ENCODE measurements at places on chromosomes 1 and 21.

DNA sequence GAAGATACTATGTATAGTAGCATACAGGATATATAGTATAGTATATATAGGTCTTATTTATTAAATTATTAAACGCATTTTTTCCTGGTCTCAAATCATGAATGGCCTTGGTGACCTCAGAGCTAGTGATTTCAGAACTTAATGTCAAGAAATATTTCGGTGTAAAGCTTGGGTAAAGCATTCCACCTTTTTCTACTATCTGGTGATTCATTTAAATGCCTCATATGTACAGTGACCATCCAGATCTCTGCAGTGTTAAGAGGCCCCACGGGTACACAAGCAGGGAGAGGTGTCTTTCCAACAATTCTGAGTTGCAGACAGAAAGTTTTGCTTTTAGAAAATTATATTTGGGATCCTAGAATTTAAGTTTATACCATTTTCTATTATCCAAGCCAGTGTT is 626.5 kb downstream of the PTPRC start:
- DNase-seq = no peak

- no peak for DNase-seq
These were observed 220.7 kb upstream of the HOOK1 start for GRCh38 chr1:59593798-59594790.

DNA sequence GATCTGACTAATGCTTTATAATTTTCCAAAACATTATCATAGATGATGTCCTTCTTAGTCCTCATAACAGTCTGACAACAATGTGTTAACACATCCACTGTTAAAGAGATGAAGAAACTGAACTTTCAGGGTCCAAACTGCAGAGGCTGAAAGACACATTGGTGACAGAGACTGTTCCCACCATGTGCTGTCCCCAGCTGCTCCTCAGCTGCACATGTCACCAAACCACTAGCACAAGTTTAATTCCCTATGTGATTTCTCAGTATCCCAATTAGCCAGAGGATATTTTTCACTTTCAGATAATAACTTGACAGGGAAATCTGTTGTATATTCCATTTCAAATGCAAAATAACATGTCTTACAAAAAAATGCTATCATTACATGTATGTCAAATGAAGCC is 24.6 kb downstream of the LAMC2 start:
- DNase-seq = no peak

- DNase-seq = no peak
These were observed 782 bp downstream of the PCAT6 start for GRCh38 chr1:202811296-202812175.

GRCh38 chr1:240074422-240074821 is 17.3 kb upstream of the FMN2 start:
- DNase-seq = no peak

DNA sequence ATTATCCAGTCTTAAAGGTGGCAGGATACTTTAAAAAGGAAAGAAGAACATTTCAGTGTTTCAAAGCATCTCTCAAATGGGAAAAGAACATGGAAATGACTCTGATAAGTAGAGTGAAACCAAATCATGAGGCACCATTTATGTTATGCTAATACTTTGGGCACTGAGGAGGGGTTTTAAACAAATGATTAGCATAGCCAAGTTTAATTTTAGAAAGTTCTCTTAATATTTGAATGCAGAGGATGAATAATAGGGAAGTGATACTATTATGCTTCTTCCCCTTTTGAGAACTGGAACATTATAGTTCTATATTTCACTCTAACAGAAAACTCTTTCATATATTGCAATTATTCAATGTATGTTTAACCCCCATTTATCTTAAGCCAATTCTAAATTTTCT is 1181.9 kb upstream of the PRMT6 start:
- no peak for DNase-seq

- no peak for DNase-seq
These were observed 2.4 kb downstream of the DTL start for GRCh38 chr1:212037900-212038299.

Measured in C1 segment of cervical spinal cord (tissue), 14 donors.